ENCODE measurements at places on chromosomes 4 and X.

DNA sequence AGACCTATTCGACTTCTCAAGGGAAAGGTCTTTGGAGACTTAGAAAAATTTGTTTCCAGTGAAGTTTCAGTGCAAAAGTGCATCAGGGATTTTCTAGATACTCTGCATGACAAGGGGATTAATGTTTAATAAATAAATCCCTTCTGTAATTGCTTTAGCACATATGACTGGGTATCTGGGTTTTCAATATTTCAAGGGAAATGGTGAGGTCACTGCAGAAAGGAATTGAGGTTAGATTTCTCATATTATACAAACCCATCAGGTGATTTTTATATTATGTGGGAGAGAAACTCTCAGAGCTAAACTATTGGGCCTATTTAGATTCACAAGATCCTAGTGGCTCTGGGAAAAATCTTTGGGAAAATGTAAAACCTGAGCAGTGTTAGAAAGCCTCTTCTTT is 48.3 kb upstream of the SLC4A4 start:
- no peak for DNase-seq

GRCh38 chr4:53916431-53916889 is 147.9 kb downstream of the CHIC2 start:
- DNase-seq = no peak

DNA sequence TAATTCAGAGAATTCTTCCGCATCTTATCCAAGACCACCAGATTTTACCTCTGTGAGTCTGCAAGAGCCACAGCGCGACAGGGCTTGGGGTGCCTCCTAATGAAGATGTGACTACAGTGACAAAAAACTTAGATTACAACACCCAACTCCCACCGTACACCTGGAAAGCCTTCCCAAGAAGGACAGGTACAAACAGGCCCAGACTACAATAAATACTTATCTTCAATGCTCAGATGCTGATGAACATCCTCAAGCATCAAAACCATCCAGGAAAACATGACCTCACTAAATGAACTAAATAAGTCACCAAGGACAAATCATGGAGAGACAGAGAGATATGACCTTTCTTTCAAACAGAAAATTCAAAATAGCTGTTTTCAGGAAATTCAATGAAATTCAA is 20.8 kb upstream of the ABCG2 start:
- DNase-seq = no peak

DNA sequence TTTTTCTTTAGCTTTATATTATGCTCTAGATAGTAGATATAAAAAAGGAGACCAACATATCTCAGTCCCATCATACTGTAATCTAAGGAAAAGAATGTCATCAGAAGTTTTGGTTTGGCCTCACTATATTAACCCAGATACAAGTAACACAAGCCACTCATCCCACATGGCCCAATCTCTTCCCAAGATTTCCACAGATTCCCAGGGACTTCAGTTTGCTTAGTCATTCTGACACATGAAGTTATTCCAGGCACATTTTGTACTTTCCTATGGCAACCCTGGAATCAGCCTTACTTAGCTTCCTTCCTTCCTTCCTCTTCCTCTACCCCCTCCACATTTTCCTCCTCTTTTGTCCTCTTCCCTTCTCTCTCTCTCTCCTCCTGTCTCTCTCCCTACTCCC is 21.7 kb upstream of the DCLK2 start:
- DNase-seq = no peak

DNA sequence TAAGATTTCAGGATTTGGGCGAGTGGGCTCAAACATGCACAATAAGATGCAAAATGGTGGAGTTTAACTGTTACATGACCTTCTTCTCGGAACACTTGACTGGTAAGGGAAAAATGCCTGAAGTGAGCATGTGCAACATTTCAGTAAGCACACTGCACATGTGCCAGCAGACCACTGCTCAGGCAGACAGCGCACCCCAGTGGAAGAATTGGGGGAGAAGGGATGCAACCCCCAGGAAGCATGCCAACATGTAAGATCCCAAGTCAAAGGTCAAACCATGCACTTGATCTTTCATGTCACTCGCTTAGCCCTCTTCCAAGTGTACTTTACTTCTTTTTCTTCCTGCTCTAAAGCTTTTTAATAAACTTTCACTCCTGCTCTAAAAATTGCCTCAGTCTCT is 256.3 kb downstream of the CENPC start:
- peak; percentile 40 for DNase-seq

- no peak for DNase-seq
These were observed 654.1 kb downstream of the STIM2 start for GRCh38 chr4:27514711-27515110.

GRCh38 chr4:47473141-47473750 is 9.7 kb upstream of the COMMD8 start:
- DNase-seq = no peak

- no peak for DNase-seq
These were observed 50.8 kb upstream of the STIM2 start for GRCh38 chr4:26809811-26810210.

Data from AML-193 (cell line).